ENCODE measurements at places on chromosomes 4 and X.

DNA sequence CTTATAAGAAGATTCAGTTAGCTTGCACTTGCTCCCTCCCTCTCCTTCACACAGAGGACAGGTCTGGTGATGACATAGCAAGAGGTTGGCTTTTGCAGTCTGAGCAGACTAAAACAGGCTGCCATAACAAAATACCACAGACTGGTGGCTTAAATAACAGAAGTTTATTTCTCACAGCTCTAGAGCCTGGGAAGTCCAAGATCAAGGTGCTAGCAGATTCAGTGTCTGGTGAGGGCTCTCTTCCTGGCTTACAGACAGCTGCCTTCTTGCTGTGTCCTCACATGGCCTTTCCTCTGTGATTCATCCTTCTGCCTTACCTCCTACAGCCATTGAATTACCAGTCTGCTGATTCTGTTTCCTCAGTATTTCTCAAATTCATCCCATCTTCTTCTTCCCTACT is 13.1 kb downstream of the RP2 start:
- no peak for DNase-seq

- DNase-seq = no peak
Observed at GRCh38 chrX:72644946-72645345, 69.2 kb downstream of the PHKA1 start.

DNA sequence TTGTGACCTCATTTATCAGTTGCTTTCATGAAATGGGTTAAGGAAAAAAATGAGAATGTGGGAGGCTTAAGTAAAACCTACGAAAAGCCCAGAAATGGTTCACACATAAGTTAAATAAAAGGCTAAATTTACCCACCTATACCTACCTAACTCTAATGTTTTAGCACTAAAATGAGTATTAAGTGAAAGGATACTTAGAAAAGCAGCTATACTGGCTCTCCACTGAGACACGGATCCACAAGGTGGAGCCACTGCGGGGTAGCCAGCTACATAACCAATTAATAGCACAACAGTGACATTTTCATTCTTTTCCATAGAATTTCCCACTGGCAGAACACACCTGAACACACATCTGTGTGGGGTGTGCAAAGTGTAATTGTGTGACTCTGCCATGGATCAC is 101.9 kb downstream of the MAML3 start:
- DNase-seq = peak; percentile 46

DNA sequence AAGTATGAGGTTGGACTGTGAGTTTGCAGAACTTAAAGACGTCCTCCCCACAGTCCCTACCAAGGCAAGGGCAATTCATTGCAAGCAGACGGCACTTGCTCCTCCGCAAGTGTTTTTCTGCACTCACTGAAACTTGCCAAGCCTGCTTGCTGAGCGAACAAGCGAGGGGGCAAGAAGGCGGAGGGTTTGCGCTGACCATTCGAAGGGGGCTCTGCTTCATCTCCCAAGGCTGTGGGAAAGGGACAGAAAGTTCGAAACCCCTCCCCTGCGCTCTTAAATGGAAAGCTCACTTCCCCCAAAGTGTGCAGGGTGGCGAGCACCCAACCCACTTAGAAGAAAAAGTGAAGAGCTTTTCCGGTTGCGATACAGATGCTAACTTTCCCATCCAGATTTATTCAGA is 1.4 kb downstream of the MID1 start:
- DNase-seq = no peak

GRCh38 chr4:168759321-168759720 is 250.7 kb downstream of the CBR4 start:
- no peak for DNase-seq
